ENCODE measurements at places on chromosomes 5 and 9.

- no peak for DNase-seq
Measured at GRCh38 chr9:129467739-129468666, 152.9 kb downstream of the C9orf50 start.

DNA sequence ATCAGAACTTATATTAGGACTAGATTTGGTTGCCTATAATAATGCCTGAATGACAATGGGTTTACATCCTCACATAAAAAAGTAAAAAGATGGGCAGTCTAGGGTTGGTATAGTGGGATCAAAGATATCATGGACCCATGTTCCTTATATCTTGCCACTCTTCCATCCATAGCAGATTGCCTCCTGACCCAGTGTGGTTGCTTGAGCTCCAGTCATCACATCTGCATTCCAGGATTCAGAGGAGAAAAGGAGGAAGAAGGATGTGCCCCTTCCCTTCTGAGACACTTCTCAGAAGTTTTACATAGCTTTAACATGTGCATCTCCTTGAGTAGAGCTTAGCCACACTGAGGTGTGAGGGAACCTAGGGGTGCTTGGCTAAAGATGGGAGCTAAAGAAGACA lies 22.9 kb downstream of the RALGPS1 start:
- no peak for DNase-seq

GRCh38 chr5:175457466-175457865 lies 13.5 kb upstream of the DRD1 start:
- DNase-seq: no peak

GRCh38 chr9:34442770-34443169 lies 15.6 kb downstream of the FAM219A start:
- DNase-seq: no peak

- DNase-seq: no peak
Measured at GRCh38 chr5:165996201-165996875, 2295.1 kb upstream of the WWC1 start.

DNA sequence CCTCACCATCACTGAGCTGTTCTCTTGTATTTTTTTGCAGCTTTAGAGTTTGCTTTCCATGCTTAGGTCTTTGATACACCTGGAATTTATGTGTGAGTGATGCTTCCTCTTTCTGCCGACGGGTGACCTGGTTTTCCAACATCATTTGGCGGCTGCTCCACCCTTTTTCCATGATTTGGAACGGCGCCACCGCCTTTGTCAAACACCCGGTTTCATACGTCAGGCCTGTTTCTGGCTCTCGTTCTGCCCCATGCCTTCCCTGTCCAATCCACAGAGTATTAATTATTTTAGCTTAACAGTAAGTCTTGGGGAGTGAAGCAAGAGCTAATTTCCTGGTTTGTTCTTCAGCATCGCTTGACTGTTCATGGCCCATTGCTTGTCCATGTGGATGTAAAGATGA lies 30.2 kb downstream of the CACNA1B start:
- no peak for DNase-seq

- no peak for DNase-seq
Measured at GRCh38 chr5:11476866-11477265, 427.4 kb downstream of the CTNND2 start.

All from GM19239 (cell line).